ENCODE measurements at places on chromosomes 2 and 18. TPM values are rescaled to one million over a fixed set of nuclear protein-coding genes. Genes with fewer than 3 reads are reported as not detected.

DNA sequence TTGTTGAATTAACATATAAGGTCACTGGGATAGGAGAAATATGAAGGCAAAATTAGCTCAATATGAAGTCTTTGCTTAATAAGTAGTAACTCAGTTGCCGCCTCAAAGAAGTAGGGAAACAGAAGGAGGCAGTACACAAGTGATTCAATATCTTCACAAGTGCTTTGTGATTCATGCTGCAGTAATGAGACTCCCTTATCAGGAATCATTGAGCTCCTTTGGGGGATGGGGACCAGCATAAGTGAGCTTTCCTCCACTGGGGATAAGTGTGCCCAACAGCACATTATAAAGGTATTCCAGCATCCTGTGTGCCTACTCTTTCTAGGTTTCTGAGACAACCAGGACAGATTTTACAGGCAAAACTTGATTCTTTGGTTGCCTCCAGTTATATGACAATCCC lies 323.4 kb upstream of the UBE2E3 start:
- no peak overlapping the region for H3K27ac ChIP-seq
- H3K4me3 ChIP-seq: no peak overlapping the region
- H3K27me3 ChIP-seq: no peaks in the 10 kb centered on the region
- no peaks in the 10 kb centered on the region for H3K4me1 ChIP-seq

- no peaks in the 10 kb centered on the region for H3K4me1 ChIP-seq
- no peak overlapping the region for H3K4me3 ChIP-seq
- no peak for DNase-seq
- no peaks in the 10 kb centered on the region for H3K27me3 ChIP-seq
- H3K36me3 ChIP-seq: no peaks in the 10 kb centered on the region
Observed at GRCh38 chr2:230886671-230887071, 21.9 kb downstream of the ITM2C start.

GRCh38 chr2:193332941-193333340 lies 1138.2 kb upstream of the TMEFF2 start:
- H3K36me3 ChIP-seq: no peaks in the 10 kb centered on the region
- H3K4me3 ChIP-seq: no peak overlapping the region
- no peak overlapping the region for H3K27ac ChIP-seq

DNA sequence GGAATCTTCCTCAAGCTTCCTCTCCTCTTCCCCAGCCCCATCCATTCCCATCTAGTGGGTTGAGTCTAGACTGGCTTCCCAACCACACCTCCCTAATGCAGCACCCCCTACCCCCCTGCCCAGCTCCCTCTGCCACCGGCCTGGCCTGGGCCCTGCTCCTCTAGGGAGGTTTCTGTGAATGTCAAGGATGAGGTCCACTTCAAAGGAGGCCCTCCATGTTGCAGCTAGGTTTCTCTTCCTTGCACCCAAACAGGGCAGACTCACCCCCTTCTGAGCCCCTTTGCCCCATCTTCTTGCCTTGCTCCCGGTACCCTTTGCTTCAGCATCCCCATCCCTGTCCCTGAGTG lies 18.3 kb downstream of the EMX1 start:
- H3K36me3 ChIP-seq: no peaks in the 10 kb centered on the region
- H3K4me1 ChIP-seq: peaks cover 7% of the 10 kb centered on the region
- H3K27ac ChIP-seq: no peak overlapping the region
- H3K4me3 ChIP-seq: no peak overlapping the region

Gene COX5B
- 752 TPM for total RNA-seq

GRCh38 chr2:63780518-63781155 lies 61.1 kb upstream of the UGP2 start:
- H3K4me1 ChIP-seq: no peaks in the 10 kb centered on the region
- H3K27ac ChIP-seq: no peak overlapping the region
- H3K36me3 ChIP-seq: no peaks in the 10 kb centered on the region

DNA sequence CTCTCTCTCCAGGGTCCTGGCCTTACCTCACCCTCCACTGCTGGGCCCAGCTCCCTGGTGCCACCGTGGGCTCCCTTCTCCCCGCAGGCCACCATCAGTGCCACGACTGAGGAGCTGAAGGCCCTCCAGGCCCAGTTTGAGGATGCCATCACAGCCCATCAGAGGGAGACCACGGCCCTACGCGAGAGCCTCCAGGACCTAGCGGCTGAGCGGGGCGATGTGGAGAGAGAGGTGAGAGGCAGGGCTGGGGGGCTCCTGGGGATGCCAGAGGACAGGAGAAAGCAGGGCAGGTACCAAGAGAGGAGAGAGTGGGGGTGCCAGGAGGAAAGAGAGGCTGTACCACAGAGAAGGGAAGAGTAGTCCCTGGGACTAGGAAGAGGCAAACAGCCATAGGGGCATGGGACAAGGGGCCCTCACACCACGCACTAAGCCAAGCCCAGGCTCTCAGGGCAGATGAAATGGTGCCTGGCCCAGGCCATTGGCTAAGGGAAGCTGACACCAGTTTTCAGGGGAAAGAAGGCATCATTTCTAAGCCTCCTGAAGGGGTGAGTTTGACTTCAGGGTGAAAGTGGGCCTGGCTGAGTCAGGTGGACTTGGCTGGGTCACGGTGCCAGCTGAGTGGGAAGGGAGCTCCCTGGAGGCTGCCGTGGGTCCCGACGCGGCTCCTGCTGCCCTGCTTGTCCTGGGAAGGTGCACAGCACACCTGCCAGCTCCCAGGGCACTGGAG lies 39.0 kb upstream of the SNED1 start:
- no peaks in the 10 kb centered on the region for H3K27me3 ChIP-seq
- no peak overlapping the region for H3K4me3 ChIP-seq
- DNase-seq: no peak

GRCh38 chr18:57035590-57035989 lies 111.3 kb upstream of the BOD1L2 start:
- no peaks in the 10 kb centered on the region for H3K36me3 ChIP-seq
- DNase-seq: no peak
- H3K27ac ChIP-seq: no peak overlapping the region

DNA sequence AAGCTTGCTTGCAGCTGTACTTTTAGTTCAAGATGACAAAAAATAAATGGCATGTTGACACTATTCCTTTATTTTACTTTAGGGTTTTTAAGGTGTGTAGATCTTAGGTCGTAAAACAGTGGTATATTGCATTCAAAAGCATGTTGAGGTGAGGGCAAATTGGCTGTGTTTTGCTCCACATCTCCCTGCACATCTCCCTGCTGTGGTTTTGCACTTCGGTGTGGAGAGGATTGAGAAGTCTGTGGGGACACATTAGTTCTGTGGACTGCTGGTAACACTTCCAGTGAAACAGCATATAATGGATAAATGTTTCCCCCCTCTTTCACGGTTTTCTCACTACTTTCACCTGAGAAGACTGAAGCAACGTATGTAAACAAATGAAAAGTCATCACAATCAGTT lies 25.1 kb downstream of the C2orf74 start:
- no peaks in the 10 kb centered on the region for H3K4me1 ChIP-seq
- H3K36me3 ChIP-seq: peaks cover 82% of the 10 kb centered on the region
- no peak overlapping the region for H3K4me3 ChIP-seq
- H3K27me3 ChIP-seq: no peaks in the 10 kb centered on the region
- no peak for DNase-seq

GRCh38 chr18:36931106-36931505 lies 102.2 kb downstream of the KIAA1328 start:
- H3K4me1 ChIP-seq: no peaks in the 10 kb centered on the region
- H3K36me3 ChIP-seq: no peaks in the 10 kb centered on the region
- DNase-seq: no peak
- H3K4me3 ChIP-seq: no peak overlapping the region

Measured in transverse colon (tissue), 4 donors.